ENCODE measurements at places on chromosomes 4 and X.

GRCh38 chr4:171626554-171626953 is 186.7 kb upstream of the GALNTL6 start:
- no peak for DNase-seq

DNA sequence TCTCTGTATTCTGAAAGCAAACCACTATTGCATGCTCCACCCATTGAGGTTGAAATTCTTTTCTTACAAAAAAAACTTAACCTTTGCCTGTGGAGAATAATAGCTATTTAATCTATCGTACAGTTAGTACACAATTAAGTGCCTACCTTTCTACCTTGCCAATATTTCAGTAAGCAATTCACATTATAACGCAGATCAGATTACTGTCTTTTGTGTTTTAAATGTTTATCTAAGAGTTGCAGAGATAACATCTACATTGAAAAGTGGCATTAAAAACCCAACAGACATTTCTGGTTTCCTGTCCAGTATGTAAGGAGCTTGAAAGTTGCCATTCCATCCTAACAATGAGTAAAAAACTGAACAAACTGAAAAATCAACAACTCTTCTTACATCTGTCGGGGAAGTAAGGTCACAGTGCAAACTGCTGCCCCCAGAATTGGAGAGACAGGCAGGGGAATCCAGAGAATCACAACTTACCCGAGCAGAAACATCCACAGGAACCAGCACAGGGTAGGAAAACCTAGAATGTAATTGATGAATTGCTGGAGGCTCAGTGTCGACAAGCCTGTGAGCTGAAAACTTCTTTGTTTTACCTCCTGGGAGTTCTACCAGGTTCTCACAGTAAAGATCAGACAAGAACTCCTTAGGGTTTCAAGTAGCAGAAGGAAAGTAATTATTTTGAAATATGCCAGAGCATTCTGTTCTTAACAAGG is 27.3 kb upstream of the ACSL4 start:
- no peak for DNase-seq

- peak; percentile 13 for DNase-seq
Observed at GRCh38 chr4:48752246-48752645, 27.8 kb downstream of the FRYL start.

- DNase-seq = no peak
Observed at GRCh38 chrX:96410927-96411326, 273.7 kb upstream of the DIAPH2 start.

- DNase-seq = no peak
Observed at GRCh38 chrX:5474282-5474681, 754.4 kb downstream of the NLGN4X start.

GRCh38 chr4:122762966-122763716 is 30.6 kb downstream of the BBS12 start:
- no peak for DNase-seq

DNA sequence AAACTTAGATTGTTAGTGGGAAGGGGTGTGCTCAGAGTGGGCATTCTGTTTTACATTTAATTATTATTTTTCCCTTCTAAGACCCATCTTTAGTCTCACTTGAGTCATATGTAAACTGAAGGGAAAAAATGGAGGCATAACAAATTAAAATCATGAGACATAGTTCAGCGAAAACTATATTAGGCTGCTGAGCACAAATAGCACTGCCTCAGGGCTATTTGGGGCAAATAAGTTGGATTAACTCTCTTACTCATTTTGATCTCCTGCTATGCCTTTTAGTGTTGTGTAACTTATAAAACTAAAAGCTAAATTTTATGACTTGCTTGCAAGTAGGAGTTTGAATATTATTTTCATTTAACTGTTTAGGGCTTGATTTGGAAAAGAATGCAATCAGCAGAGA is 1329.2 kb upstream of the PCDH7 start:
- DNase-seq = no peak

GRCh38 chr4:169854090-169854489 is 96.3 kb upstream of the HPF1 start:
- no peak for DNase-seq
